NCI-H187 treated with DMSO at 0.1 percent for 48 hours (cell line): ENCODE measurements at places on chromosomes 7 and 10.

DNA sequence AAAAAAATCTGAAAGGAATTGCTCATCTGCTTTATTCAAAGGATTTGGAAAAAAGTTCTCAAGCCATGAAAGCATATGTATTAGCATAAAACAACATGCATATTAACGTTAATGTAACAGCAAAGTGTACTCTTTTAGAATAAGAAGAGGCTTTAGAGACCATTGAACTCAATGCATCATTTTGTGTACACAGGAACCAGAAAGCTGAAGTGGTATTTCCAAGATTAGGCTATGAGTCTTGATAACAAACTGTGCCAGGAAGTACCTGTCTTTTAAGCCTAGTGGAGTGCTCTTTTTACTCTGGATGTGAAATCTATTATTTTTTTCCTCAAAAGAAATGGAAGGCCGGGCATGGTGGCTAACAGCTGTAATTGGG lies 164.2 kb downstream of the THSD7A start:
- peak; percentile 23 for DNase-seq

DNA sequence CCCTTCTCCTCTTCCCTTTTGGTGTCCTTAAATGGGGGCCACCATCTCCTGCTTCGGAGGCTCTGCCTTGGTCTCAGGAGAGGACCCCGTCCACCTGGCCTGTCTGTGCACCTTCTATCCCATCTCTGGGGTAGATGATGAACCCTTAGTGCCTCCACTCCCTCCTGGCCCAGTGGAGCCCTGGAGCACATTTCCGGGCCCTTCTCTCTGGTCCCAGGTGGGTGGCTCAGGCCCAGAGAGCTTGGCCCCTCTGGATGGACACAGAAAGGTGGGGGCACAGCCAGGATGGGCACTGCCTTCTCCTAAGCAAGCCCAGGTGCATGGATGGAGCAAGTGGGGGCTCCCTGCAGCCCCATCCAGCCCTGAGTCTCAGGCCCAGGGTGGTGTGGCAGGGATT lies 121.4 kb upstream of the RET start:
- DNase-seq = no peak

DNA sequence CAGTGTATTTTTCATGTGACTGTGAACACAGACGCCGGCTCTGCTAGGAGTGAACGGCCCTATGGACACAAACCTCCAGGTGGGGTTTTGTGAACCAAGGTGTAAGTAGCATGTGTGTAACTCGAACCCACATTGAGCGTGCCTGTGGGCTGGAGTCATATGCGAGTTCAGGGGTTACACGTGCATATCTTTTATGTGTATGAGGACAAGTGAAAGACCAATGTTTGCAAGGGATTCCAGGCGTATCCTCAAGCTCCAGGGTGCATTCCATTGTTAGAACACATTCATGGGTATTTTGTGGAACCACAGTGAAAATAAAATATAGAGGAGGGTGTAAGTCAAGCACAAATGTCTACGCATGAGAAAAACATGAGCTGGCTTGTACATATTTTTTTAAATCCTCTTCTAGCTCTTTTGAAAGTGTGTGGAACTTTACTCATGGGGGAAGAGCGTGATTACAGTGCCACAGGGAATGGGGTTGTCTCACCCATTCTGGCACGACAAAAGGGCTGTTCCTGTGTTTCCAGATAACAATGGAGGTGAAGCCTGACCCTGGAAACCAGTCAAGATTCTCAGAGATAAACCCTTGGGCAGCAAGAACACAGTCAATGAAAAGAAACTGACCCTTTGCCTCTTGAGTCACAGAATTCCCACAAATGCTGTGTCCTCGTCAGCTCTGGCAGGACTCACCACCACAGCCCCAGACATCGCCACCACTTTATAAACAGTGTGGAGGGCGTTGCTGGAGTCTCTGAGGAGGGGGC lies 37.0 kb upstream of the GOT1 start:
- no peak for DNase-seq

GRCh38 chr7:69147631-69148030 lies 450.6 kb upstream of the AUTS2 start:
- DNase-seq = no peak

GRCh38 chr7:64965594-64965993 lies 25.2 kb downstream of the ZNF117 start:
- DNase-seq = no peak

- DNase-seq = no peak
Measured at GRCh38 chr7:39184391-39184790, 206.7 kb downstream of the POU6F2 start.
